Left lung (tissue), 14 donors: ENCODE measurements at places on chromosomes 6 and 20. TPM values are rescaled to one million over a fixed set of nuclear protein-coding genes. Genes with fewer than 3 reads are reported as not detected.
A peak's percentile ranks its signal among the peaks of the same experiment; 100 is the strongest.

DNA sequence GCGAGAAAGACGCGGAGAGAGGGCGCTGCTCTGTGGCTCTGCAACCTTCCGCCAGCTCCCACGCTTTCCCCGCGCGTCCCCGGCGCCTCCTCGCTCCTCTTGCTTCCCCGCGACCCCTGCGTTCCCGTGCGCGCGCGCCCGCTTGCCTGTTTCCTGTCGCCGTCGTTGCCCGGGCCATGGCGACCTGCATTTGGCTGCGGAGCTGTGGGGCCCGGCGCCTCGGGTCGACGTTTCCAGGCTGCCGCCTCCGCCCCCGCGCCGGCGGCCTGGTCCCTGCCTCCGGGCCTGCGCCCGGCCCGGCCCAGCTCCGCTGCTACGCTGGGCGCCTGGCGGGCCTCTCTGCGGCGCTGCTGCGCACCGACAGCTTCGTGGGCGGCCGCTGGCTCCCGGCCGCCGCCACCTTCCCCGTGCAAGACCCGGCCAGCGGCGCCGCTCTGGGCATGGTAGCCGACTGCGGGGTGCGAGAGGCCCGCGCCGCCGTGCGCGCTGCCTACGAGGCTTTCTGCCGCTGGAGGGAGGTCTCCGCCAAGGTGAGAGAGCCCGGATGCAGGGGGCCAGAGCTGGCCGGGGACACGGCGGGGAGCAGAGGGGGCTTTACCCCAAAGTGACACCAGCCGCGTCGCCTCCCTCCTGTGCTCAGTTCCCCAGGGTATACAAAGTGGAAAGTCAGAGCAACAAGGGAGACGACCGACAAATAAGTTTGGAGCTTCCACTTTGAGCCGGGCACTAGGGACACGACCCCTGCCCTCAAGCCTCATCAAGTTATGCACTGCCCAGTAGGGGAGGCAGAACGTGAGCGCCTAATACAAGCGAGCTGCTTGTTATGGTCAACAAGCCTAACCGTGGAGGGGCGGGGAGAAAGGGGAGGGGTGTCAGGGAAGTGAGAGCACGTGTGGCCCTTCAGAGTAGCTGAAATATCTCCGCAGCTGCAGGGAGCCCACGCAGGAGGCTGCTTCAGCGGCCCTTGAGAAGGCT is at the start of gene ALDH5A1:
ALDH5A1 (plus strand) TSS at position 149 of the 975 bp plus-strand sequence; CDS start at position 177, 28 bp downstream.
- peaks cover 3% of the 10 kb centered on the region for H3K4me1 ChIP-seq
- H3K4me3 ChIP-seq = peak within 1 kb of the TSS; percentile 57
- H3K36me3 ChIP-seq = no peaks in the 10 kb centered on the region
- H3K27ac ChIP-seq = peak within 1 kb of the TSS; percentile 79

The PTPRT gene
- total RNA-seq = 2.9 TPM

GRCh38 chr6:38234141-38234540 is 405.6 kb downstream of the BTBD9 start:
- H3K4me1 ChIP-seq = no peaks in the 10 kb centered on the region
- DNase-seq = no peak
- no peak overlapping the region for H3K27ac ChIP-seq
- no peaks in the 10 kb centered on the region for H3K27me3 ChIP-seq
- H3K36me3 ChIP-seq = no peaks in the 10 kb centered on the region
- no peak overlapping the region for H3K4me3 ChIP-seq

DNA sequence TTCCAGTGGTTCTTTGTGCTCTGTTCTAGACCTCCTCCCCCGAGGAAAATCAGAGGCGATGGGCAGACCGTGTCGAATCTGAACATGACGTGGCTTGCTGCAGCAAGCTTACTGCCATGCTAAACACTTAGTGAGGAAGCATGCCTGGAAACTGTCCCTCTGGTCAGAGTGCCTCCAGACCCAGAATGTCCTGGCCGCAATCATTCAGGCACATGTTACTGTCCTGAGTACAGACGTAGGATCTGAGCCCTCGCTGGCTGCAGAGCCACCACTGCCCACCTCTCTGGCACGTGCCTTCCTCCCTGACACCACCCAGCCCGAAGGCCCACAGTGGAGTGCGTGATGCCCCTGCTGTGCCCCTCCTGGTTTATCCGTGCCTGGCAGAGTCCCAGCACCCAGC is 163.6 kb downstream of the SYNDIG1 start:
- H3K27ac ChIP-seq = no peak overlapping the region
- H3K36me3 ChIP-seq = no peaks in the 10 kb centered on the region
- no peak for DNase-seq
- peaks cover 25% of the 10 kb centered on the region for H3K27me3 ChIP-seq
- no peak overlapping the region for H3K4me3 ChIP-seq
- H3K4me1 ChIP-seq = peaks cover 4% of the 10 kb centered on the region

DNA sequence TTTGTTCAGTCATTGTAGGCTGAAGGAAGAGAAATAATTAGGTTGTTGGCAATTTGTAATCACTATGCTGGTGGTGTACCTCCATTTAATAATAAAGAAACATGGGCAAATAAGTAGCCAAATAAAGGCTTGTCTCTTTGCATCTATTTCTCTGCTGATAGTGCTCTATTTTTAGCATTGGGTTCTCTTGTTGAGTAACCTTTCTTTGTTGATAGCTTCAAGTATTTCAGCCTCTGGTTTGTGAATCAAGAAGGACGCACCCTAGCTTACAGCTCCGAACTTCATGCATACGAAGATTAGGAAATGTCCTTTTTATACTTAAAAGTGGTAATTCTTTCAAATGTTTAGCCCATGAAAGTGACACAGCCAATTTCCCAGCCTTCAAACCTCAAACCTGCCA is 2.6 kb downstream of the PPP1R14C start:
- H3K27ac ChIP-seq = peak overlapping the region; percentile 14
- H3K36me3 ChIP-seq = no peaks in the 10 kb centered on the region
- DNase-seq = no peak
- peaks cover 17% of the 10 kb centered on the region for H3K4me1 ChIP-seq
- H3K27me3 ChIP-seq = peaks cover 46% of the 10 kb centered on the region
- H3K4me3 ChIP-seq = no peak overlapping the region

GRCh38 chr6:91523511-91523910 is 936.6 kb upstream of the MAP3K7 start:
- H3K36me3 ChIP-seq = no peaks in the 10 kb centered on the region
- no peaks in the 10 kb centered on the region for H3K4me1 ChIP-seq
- H3K27me3 ChIP-seq = no peaks in the 10 kb centered on the region
- no peak for DNase-seq
- H3K27ac ChIP-seq = no peak overlapping the region

The LPIN3 gene
- total RNA-seq = 10.8 TPM

- H3K4me1 ChIP-seq = no peaks in the 10 kb centered on the region
- no peak for DNase-seq
- no peak overlapping the region for H3K4me3 ChIP-seq
- H3K27ac ChIP-seq = no peak overlapping the region
- no peaks in the 10 kb centered on the region for H3K36me3 ChIP-seq
- H3K27me3 ChIP-seq = no peaks in the 10 kb centered on the region
Measured at GRCh38 chr20:6388671-6389197, 265.9 kb upstream of the FERMT1 start.

DNA sequence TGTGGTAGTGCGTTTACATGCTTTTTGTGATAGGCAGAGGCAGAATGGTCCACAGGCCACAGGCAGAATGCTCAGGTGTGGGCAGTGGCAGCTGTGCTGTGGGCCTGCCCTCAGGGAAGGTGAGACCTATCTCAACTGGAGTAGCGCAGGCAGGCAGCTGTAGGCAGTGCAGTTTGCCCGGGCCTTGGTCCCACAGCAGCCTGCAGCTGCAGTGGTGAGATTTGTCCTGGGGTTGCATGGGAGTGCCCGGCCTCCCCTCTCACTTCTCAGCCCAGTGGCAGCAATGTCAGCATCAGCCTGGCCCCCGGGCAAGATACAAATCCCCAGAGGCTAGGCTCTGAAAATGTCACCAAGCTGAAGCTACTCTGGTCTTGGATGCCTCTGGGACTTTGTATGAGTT is 6.1 kb upstream of the PPIL4 start:
- H3K4me3 ChIP-seq = no peak overlapping the region
- H3K36me3 ChIP-seq = no peaks in the 10 kb centered on the region
- H3K27ac ChIP-seq = no peak overlapping the region
- DNase-seq = no peak

DNA sequence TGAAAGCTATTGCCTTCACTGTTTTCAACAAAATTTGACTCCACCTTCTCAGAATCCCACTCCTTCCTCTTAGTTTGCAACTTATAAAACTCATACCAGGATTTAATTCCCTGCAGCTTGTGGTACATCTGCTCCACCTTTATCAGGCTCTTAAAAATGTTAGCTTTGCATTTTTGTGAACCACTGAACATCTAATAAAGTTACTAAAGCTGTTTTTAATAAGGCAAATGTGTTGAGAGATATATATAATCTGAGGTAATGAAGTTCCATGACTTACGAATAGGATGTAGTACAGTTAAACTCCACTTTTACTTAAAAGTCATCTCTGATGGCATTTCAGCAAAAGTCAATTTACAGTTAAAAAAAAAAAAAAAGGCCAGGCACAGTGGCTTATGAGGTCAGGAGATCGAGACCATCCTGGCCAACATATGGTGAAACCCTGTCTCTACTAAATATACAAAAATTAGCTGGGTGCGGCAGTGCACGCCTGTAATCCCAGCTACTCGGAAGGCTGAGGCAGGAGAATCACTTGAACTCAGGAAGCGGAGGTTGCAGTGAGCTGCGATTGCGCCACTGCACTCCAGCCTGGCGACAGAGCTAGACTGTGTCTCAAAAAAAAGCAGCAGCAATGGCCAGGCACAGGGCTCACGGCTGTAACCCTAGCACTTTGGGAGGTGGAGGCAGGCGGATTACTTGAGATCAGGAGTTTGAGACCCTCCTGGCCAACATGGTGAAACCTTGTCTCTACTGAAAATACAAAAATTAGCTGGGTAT is 106.2 kb downstream of the KIF13A start:
- no peak overlapping the region for H3K4me3 ChIP-seq
- no peak for DNase-seq
- H3K36me3 ChIP-seq = no peaks in the 10 kb centered on the region
- H3K27me3 ChIP-seq = no peaks in the 10 kb centered on the region
- peak overlapping the region; percentile 55 for H3K27ac ChIP-seq

DNA sequence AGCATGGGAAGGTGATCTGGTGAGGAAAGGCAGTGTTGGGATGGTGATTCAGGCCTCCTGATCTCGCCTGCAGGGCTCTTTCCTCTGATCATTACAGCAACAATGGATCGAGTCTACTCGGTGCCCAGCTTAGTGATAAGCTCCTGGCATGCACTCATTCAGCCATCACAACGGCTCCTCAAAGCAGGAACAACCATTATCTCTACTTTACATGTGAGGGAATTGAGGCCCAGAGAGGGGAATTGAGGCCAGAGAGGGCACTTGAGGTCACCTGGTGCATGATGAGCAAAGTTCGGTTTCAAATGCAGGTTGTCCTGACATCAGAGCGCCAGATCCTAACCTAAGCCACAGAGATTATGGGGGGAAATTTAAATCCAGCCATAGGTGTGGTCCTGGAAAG is 42.0 kb upstream of the BPIFA2 start:
- no peaks in the 10 kb centered on the region for H3K27me3 ChIP-seq
- no peaks in the 10 kb centered on the region for H3K36me3 ChIP-seq
- H3K4me1 ChIP-seq = peaks cover 6% of the 10 kb centered on the region
- no peak overlapping the region for H3K27ac ChIP-seq

DNA sequence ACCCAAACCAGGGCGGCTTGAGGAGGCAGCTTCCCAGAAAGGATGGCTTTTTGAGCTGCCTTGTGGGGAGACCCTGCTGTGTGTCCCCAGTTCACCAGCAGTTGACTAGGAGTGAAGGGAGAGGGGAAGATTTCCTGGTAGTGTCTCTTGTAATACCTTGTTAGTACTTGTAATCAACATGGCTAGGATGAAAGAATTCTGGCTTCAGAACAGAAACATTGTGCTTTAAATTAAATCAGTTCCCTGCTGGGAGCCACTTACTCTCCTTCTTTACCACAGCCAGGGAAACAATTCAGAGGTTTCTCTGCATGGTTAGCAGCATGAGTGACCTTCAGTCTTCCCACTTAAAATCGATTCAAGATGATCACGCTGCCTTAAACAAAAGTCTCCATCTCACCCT is 525.4 kb upstream of the ID4 start:
- no peaks in the 10 kb centered on the region for H3K4me1 ChIP-seq
- no peak overlapping the region for H3K27ac ChIP-seq
- no peak overlapping the region for H3K4me3 ChIP-seq
- no peak for DNase-seq
